ENCODE measurements at places on chromosomes 3 and 15.

DNA sequence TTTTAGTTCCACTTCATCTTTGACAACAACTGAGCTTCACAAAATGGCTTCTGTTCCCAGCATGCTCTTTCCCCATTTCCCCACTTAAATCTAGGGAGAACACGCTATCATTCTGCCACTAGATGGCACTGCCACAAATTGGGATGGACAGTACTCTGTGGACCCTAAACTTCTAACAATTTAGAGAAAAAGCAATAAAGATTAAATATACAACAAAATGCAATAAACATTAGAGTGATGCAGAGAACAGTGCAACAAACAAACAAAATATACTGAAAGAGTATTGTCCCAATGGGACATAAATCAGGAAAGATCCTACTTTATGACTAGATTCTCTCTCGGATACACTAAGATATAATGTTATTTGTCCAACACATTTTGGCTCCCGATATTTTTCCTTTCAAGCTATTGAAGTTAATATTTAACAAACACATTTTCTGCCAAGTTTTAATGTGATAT lies 169.7 kb upstream of the TMCO5A start:
- DNase-seq, result peak; percentile 42

GRCh38 chr3:94416768-94417167 lies 353.9 kb downstream of the NSUN3 start:
- DNase-seq, result no peak

- no peak for DNase-seq
Measured at GRCh38 chr15:90886291-90886614, 1.9 kb downstream of the FES start.

GRCh38 chr15:44882499-44882968 lies 74.0 kb upstream of the TERB2 start:
- no peak for DNase-seq

- DNase-seq, result no peak
Measured at GRCh38 chr3:127101411-127102187, 91.3 kb upstream of the PRR23E start.

- DNase-seq, result no peak
Measured at GRCh38 chr3:148971401-148972163, 19.8 kb upstream of the GYG1 start.

GRCh38 chr3:55584716-55585368 lies 97.7 kb upstream of the WNT5A start:
- DNase-seq, result no peak

- DNase-seq, result no peak
Measured at GRCh38 chr3:184642631-184643285, 69.1 kb downstream of the MAGEF1 start.

DNA sequence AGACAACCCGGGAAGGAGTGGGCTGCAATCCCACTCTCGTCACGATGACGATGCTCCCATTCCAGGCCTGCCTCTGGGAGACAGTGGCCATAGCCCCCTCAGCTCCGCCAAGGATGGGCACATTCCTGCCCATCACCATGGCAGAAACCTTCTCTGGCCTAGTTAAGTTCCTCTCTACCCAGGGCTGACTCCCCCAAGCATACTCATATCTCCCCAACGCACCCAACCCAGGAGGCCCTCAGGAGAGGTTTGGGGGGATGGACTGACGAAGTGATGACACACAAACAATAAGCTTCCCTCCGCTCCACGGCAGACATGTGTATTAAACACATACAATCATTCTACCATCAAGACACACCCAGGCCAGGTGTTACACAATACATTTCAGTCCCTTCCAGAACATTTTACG lies 60.1 kb downstream of the VGLL4 start:
- no peak for DNase-seq

DNA sequence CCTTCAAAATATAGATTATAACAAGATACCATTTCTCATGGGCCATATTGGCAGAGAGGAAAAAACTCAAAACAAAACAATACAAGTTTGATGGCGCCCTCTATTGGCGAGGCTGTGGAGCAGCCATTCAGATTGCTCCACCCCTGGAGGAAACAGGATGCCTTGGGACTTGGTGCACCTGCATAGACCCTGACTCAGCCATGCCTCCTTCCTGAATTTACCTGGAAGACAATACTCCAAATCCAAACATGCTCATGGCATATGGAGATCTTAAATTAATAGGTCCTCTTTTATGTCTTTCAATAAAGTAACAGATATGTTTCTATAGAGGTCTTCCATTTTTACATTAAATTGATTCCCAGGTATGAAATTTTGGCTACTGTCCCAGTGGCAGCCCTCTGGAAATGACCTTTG lies 90.0 kb downstream of the APBA2 start:
- peak; percentile 35 for DNase-seq

DNA sequence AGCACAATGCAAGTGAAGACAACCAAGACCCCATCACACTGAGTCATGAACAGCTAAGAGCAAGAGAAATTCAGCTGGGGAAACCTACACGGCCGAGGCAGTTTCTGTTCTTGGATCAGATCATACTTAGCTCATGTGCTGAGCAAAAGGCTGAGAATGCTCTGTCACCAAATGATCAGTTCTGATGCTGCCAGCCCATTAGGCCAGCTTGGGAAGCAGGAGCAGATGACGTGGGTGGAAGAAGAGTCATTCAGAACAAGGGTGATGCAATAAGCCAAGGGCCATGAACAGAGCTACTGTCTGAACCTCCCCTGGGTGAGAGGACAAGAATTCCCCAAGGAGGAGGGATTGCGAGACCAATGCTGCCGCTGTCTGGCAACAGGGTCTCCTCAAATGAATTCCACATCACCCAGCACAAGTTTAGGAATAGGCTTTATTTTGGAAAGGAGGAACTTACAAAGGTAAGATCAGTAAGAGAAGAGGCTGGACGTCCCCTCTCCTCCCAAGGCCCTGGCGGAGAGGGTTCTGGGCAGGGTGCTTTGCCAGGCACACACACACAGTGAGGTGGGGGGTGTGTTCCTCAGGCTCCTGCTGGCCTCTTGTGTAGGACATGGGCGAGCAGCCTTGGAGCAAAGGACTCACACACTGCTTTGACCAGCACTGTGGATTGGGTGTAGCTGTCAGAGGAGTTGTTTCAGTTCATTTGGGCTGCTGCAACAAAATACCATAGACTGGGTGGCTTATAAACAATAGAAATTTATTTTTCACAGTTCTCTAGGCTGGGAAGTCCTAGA lies 65.6 kb upstream of the CTXND1 start:
- no peak for DNase-seq

GRCh38 chr3:114743746-114744485 lies 403.2 kb downstream of the ZBTB20 start:
- DNase-seq, result no peak

DNA sequence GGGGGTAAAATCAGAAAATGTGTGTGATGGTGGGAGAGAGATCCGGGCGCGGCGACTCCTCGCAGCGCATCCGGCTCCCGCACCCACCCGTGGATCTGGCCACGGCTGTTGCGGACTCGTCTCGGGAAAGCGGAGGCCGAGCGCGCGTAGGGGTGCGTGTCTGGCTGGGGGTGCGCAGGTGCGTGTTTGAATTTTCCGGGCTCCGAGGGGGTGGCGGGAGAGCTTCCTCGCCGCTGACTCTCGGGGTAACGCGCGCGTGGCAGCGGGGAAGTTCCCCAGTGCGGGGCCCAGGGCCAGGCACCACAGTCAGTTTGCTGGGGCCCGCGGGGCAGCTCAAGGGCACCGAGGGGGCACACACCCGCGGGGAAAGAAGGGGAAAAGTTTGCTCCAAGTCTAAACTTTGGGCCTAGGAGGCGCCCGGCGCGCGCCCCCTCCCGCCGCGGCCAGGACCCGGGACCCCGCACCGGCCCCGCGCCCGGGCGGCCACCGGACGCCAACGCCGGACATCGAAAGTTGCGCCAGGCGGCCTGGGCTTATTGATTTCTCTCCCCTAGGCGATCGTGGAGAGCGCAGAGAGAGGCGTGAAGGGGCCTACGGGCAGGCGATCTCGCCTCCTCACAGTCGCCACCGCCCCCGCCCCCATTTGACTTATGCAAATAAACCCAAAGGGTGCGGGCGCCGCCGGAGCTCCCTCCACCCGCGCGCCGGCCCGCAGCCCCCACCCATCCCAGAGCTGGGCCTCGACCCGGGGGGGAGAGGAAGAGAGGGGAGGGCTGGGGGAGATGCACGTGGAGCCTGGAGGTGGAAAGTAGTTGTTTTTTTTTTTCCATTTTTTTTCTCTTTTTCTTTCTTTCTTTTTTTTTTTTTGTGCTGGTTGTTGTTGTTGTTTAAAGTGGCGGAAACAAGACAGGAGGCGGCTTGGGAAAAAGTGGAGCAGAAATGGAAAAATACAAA lies 639 bp downstream of the FOXP1 start:
- no peak for DNase-seq

- DNase-seq, result no peak
Measured at GRCh38 chr15:99475754-99476412, 89.9 kb upstream of the MEF2A start.

GRCh38 chr3:48879994-48880377 lies 18.7 kb downstream of the SLC25A20 start:
- no peak for DNase-seq

DNA sequence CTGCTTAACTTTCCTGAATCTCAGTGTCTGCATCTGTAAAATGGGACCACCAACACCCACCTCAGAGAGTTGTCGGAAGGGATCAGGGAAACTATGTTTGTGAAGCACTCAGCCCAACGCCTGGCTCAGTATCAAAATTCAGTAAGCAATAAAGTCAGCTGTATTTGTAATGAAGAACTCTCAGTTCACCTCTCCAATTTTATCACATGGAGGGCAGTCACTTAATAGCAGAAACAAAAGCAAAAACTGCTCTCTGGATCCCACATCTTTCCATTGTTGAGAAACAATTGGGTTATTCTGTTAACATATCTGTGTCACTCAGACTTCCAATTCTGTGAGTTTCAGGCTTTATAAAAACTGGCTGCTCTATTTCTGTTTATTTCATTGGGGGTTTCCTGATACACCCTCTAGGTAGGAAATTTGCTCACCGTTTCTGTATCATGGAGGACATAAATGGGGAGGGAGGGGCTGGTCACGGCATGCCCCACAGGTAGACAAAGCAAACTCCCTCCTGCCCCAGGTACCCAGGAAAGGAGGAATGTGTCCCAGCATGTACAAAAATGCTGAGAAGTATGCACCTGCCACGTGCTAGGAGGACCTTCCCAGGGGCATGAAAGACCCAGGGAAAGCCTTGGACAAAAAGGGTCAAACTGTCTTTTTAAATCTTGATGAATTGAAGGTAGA lies 81.4 kb upstream of the LMOD3 start:
- no peak for DNase-seq

DNA sequence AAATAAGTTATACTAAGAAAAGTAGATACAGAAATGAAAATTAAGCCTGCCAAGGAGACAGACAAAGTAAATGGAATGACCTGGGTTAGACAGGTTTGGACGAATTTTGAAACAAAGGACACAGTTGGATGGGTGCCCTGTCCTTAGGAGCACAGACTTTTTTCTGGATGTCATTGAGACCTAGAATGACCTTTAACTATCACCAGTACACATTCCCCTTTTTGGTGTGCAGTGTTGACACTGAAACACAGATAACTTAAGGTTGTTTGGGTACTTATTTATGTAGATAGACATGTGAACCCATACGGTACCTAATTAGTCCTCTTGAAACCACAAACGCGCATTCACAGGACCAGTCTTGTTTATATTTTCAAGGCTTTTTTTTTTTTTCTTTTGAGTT lies 86.7 kb downstream of the PPARG start:
- no peak for DNase-seq

GRCh38 chr15:63560741-63561448 lies 36.3 kb upstream of the FBXL22 start:
- no peak for DNase-seq

DNA sequence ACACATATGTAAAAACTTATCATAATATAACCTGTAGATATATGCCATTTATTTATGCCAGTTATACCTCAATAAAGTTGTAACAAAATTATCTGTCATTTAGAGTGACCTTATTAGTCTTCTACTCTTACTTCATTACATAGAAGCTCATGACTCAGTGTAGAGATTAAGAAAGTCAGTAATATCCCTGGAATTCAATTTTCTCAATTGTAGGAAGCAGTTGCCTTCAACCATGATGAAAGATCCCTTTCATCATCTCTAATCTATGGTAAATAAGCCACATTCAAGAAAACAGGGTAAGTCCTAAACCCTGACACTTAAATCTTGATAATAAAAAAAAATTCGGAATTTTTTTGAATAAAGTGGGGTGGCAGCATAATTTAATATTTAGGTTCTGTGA lies 216.5 kb upstream of the PEX5L start:
- no peak for DNase-seq

GRCh38 chr3:58177747-58178527 lies 32.8 kb downstream of the DNASE1L3 start:
- DNase-seq, result peak; percentile 45

DNA sequence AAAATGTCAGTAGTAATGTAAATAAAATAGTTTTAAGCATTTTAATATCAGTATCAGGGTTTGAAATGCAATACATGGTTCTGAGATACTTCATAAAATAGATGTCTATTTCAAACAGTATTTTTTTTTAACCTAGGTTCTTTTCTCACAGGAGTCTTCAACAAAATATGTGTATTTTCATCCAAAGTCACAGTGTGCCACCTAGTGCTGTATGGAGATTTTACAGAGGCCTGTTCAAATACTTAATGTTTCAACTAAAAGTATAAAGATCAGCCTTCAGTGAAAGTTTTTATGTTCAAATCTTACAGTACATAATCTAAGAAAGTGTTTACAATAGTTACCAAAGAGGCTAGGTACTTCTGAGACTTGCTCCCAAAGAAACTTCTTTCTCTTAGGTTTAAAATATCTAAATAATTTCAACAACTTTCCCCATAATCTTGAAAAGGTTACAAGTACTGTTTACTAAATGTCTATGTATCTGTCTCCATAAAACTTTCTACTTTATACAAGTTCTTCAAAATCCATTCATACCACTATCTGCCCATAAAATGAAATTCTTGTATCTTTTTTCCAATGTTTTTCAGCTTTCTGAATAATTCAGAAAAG lies 38.3 kb downstream of the SCAPER start:
- DNase-seq, result no peak

DNA sequence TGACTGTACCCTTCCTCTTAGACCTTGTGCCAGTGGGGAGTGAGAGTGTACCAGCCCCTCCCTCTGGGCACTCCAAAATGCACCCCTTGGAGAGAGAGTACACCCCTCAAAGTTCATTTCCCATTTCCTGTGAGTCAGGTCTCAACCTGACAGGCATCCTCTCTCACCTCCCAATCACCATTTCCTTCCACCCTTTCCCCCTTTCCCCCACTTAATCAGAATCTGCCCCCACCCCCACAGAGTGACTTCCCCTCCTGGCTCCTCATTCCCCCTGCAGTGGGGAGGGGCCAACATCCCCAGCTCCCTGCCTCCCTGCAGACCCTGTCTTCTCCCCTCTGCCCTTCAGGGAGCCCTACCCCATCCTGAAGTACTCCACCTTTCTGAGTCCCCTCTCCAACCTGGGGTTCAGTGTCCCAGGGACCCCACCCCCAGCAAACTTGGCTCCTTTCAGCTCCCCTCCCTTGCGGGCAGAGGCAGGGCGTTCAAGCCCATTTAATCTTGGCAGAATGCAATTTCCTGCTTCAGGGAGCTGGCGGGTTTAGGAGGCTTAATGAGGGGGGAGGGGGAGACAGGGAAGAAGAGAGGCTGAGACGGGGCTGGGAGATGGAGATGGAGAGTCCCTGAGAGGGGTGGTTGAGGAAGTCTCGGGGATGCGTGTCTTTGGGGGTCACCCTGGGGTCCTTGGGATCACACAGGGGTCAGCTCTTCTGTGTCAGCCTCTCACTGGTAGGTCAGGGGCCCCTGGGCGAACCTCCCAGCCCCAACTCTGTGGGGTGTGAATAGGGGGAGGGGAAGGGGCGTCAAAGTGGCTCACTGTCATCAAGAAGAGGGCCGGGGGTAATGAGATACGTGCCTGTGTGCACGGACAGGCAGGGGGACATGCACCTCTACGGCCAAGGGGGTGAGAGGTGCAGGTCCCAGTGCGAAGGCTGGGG lies 16.6 kb upstream of the SEMA3F start:
- peak; percentile 8 for DNase-seq

Measured in NCI-H1092 (cell line).